ENCODE measurements at places on chromosomes 2 and 18.

- DNase-seq: peak; percentile 29
These were observed 68.8 kb downstream of the LTBP1 start for GRCh38 chr2:33015421-33016142.

GRCh38 chr18:33696332-33697162 lies 118.5 kb downstream of the ASXL3 start:
- DNase-seq: no peak

- DNase-seq: no peak
These were observed 25.4 kb downstream of the BOLL start for GRCh38 chr2:197759625-197760292.

- DNase-seq: no peak
These were observed 5.6 kb downstream of the ATP5MC3 start for GRCh38 chr2:175175896-175176295.

DNA sequence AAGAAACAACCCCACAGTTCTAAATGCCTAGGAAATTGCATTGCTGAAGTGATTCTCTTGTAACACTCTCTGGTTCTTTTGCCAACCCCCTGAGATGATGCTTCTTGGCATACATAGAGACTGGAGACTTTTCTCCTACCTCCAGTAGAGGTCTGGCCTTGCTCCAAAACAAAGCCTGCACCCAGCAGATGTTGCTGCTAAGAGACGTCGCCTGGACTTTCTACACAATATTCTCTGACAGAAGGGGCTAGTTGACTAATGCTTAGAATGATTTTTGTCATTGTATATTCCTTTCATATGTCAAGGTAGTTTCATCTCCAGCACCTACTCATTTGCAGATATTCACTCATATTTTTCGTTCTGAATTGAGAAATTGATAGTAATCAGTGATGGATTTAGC lies 24.6 kb downstream of the SOWAHC start:
- DNase-seq: no peak

- no peak for DNase-seq
These were observed 379.9 kb downstream of the NBAS start for GRCh38 chr2:15181092-15181745.

GRCh38 chr2:73072129-73072395 lies 550 bp upstream of the SFXN5 start:
- peak; percentile 26 for DNase-seq

DNA sequence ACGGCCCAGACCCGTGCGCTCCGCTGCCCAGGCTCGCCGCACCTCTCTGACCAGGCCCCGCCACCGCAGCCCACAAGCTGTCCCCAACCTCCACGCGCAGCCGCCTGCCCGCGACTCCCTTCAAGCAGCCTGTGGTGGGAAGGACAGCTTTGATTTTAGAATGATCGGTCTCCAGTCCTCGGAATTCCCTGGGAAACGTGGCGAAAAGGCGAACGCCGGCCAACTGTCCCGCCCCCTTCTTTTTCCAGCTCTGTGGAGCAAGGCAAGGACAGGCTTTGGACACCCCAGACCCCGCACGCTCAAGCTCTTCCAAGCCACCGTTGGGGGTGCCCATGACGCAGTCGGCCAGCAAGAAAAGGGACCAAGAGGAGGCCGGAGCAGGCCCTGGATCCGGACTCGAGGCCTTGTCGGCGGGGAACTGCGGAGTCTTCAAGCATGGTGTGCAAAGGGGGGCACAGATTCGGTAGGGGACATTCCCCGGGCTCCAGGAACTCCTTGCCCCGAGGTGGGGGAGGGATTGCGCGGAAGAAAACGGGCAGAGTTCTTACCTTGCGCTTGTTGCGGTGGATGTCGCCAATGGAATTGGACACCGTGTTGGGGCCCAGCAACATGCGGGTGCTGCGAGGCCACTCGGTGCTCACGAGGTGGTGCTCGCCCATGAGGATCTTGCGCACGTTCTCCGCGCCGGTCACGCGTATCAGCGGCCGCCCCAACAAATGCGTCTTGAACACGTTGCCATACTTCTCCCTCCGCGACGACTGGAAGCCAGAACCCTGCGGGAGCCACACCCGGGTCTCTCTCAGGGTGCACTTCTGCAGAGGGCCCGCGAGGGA lies 4.0 kb downstream of the CYP26B1 start:
- DNase-seq: no peak

- no peak for DNase-seq
These were observed 6.4 kb upstream of the CLEC4F start for GRCh38 chr2:70826696-70827350.
